EL (cell line): ENCODE measurements at places on chromosomes 2 and 18.

DNA sequence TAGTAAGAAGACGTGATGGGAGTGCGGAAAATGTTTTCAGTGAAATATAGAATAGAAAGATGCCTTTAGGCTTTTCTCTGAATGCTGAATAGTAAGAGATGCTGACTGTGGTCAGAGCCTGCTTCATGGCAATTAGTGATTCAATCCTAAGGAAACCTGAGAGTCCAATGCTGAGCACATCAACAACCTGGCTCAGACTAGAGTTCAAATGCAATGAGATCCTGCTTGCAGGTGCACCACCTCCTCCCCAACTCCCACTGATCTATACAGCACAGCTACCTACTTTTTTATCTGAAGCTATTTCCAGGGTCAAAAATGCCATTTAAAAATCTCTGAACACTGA, 65.4 kb downstream of the AAK1 start:
- DNase-seq, result no peak

DNA sequence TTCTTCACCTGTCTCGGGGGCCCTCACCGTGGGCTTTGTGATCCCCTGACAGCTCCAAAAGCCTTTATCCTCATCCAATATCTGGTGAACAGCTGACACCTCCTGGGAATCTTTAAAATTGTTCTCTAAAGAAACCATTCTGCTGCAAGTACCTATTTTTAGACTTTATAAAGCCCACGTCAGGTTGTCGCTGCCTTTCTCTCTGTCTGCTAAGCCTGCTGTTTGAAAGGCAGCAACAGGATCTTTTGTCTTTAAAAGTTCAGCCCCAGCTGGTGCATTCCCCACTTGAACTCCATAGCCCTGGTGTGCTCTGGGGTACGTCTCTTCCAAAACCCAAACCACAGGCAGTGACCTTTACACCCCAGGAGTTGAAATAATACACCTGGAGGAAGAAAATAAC, 145.0 kb downstream of the NEDD4L start:
- no peak for DNase-seq

GRCh38 chr2:46161315-46161714, 135.9 kb upstream of the EPAS1 start:
- DNase-seq, result no peak

- DNase-seq, result peak; percentile 95
Measured at GRCh38 chr2:127398239-127398590, 10.4 kb upstream of the MAP3K2 start.

- no peak for DNase-seq
Measured at GRCh38 chr2:196241175-196241574, 69.8 kb upstream of the STK17B start.

- peak; percentile 50 for DNase-seq
Measured at GRCh38 chr18:22831441-22831904, 101.7 kb upstream of the RBBP8 start.

DNA sequence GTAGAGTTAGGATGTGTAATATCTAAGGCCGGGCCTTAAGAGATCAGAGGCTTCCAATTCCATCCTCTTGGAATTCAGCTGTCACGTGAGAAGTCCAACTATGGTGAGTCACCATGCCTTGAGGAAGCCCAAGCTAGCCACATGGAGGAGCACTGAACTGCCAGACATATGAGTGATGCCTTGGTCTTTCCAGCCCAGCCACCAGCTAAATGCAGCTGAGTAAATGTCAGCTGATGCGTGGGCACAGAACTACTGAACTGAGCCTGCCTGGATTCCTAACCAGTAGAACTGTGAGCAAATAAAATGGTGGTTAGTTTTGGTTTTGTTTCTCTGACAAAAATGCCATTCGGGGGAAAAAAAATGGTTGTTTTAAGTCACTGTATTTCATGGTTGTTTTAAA, 153.7 kb upstream of the SERTAD2 start:
- DNase-seq, result peak; percentile 99

- DNase-seq, result no peak
Measured at GRCh38 chr18:54330768-54331548, 26.7 kb downstream of the STARD6 start.

- DNase-seq, result no peak
Measured at GRCh38 chr2:112916145-112916571, 5.2 kb downstream of the IL37 start.

GRCh38 chr2:152046940-152047339, 51.9 kb downstream of the CACNB4 start:
- DNase-seq, result no peak

- DNase-seq, result no peak
Measured at GRCh38 chr2:223227338-223227737, 175.3 kb downstream of the KCNE4 start.

DNA sequence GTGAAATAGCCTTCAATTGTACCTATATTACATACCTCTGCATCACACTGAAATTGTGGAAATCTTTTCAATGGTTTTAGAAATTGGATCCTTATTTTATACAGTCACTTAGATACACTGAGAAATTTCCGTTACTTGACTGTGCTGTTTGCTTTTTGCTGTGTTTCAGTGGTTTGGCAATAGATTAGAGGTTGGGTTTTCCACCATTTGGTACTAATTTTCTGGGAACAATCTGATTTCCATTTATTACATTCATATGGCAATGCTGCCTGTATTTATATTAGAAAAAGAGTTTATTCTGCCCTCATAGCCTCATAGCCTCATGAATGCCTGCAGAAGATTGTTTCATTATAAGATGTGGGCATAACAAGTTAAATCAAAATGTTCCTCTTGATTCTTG, 285.0 kb downstream of the GULP1 start:
- no peak for DNase-seq

DNA sequence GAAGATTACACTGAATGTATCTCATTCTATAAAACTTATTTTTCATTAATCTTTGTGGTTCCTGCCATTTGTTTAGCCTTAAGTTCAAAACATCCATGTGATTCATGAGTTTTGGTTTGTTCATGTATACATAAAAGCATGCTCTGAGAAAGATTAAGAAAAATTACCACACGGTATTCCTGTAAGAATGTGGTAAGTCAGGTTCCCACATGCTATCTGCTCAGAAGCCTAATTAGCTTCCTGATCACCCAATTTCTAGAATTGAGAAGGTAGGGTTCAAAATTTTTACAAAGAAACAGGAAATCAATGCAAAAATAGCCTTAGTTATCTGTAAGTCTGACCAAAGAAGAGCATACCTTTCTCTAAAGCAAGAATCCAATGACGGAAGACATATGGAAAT, 241.6 kb upstream of the VRK2 start:
- no peak for DNase-seq

DNA sequence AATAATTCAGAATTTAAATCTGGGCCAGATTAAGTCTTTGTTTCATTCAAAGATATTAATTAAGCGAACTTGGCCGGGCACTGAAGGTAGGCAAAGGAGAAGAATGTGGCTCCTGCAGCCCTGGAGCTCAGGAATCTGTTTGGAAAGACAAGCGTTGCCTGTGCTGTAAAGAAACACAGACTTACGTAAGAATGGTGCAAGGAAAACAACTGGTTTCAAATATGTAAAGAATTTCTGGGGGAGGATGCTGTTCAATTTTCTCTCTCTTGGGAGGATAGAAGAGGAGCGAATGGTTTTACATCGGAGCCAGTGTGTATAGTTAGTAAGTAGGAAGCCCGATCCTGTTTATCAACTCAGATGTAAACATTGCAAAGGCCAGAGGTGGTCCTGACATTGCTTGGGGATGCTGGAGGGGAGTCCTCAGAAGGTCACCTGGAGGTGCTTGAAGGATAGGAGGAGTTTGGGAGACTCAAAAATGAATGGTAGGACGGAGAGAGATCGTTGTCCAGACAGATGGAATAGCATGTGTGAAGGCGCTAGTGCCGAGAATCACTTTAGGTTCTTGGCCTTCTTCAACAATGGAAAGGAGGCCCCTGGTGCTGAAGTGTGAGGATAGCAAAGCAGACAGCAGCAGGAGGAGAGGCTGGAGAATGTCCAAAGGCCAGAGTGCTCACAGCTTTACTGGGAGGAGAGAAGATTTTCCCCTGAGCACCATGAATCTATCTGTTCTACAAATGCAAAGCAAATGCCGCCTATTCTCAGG, 456.1 kb downstream of the LPIN1 start:
- peak; percentile 22 for DNase-seq

DNA sequence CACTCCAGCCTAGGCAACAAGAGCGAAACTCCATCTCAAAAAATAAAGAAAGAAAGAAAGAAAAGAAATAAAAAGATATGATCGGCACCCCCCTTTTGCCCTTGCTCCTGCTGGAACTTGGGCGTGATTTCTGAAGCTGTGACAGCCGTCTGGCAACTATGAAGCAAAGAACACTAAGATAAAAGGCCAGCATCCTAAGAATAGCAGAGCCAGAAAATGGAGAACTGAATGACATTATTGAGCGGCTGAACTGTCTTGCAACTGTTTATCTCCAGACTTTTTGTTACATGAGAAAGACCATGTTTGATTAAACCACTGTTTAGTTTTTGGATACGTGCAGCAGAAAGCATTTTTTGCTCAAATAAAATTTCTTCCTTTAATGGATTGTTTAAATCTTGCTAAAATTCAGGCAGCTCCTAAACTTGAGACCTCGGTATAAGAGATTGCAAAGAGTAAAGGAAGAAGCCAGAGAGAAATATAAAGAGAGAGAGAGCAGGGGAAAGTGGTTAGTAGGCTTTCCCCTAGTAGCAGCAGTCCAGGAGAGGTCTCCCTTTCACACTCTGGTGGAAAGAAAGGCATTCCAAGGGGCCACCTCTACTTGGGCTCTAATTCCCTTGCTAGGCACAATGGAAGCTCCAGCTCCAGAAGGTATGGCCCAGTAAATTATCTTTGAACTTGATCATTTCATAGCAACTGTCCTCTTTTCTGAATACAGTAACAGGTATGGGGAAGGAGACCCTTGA, 8.2 kb upstream of the MBD2 start:
- no peak for DNase-seq

GRCh38 chr18:71168557-71169145, 879.8 kb downstream of the SOCS6 start:
- no peak for DNase-seq

DNA sequence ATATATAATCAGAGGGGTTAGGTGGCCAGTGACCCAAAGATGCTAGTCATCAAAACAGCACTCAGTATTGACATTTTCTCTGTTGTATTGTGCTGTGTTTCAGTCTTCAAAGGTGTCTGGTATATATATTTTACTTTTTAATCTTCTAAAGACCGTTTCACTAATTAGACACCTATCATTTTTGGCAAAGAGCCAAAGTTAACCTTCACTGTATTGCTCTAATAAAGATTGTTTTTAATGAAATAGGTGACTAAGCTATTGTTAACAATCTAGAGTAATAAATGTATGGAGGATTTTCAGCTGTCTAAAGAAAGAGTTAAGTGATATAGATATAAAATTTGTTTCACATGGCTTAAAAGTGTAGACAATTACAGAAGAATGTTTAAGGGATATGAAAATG, 264.0 kb downstream of the CNTNAP5 start:
- DNase-seq, result no peak

GRCh38 chr2:105449076-105449475, 50.2 kb upstream of the FHL2 start:
- DNase-seq, result no peak

DNA sequence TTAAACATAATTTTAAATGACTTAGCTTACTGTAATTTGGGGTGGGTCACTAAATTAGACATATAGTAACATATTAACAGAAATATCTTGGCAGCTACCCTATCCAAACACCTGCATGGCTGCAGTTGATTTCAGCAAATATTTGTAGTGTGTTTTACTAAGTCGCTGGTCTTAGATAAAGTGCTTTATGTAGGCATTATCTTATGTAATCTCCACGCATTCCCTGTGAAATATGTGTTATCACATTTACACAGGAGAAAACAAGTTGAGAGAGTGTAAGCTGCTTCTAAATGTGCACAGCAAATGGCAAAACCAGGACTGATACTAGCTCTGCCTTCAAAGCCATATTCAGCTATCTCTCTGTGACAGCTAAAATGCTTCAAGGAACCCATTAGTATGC, 72.0 kb downstream of the NYAP2 start:
- DNase-seq, result no peak

DNA sequence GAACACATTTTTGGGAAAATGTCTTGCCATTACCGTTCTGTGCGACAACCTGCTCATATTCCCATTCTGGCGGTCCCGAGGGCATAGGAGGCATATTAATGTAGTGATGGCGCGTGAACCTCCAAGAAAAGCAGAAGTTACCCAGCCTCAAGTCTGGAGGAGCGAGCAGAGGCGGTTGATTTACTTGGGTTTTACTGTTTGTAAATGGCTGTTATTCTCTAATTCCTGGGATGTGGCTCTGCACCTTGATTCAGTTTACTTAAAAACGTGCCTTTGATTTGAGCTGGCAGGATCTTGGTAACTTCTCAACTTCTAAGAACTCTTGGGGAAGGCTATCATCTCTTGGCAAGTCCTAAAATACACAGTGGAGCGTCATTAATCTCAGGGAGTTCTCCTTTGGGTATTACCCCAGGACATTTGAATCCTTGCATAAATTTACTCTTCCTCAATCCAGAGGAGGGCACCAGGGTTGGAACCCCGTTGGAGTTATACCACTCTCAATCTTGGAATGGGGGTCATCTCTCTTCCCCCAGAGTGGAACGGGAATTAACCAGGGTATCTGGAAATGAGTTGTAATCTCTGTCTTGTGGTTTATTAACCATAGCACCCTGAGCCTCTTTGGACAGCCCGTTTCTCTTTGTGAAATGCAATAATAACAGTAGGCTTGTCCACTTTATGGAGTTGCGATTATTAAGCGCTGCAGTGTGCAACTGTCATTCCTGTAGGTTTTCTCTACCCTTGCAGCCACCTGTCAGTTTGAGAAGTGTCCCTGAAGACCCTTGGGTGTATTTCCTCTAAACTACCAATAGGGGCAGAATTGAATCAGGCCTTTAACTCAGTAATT, 2.1 kb downstream of the HK2 start:
- peak; percentile 53 for DNase-seq

GRCh38 chr2:240401308-240401707, 34.2 kb upstream of the GPC1 start:
- no peak for DNase-seq

DNA sequence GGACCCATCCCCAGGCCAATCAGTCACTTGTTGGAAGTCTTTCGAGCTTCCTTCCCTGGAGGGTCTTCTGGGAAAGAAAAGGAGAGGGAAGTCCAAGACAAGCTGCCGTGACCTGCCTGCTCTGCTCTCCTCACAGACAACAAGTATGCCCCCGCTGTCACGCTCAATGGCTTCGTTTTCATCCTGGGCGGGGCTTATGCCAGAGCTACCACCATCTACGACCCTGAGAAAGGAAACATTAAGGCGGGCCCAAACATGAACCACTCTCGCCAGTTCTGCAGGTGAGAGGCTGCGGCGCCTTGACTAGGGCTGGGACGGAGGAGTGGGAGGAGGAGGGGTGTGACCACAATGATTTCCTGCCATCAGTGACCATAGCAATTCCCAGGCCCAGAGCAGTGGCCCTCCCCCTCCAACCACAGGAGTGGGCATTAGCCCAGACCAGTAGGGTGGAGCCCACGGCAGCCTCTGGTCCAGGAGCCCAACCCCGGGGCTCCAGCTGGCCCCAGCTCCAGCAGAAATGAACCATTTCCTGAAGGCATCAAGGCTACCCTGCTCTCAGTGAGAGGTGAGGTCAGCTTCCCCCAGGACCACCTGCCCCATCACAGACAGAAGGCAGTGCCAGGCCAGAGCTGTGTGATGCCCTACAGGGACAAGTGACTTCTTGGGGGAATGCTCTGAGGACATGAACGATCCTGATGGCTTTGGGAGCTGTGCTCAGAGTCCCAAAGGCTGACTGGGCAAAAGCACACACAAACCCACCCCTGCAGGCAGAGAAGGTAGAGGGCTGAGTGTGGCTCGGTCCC, 223.1 kb downstream of the ATAD2B start:
- DNase-seq, result no peak

GRCh38 chr2:216855079-216855478, 4.8 kb downstream of the TNP1 start:
- DNase-seq, result no peak

- no peak for DNase-seq
Measured at GRCh38 chr2:100238471-100238870, 83.8 kb downstream of the LONRF2 start.
